ENCODE measurements at places on chromosomes 16 and 17.
A peak's percentile ranks its signal among the peaks of the same experiment; 100 is the strongest.

- DNase-seq: no peak
- H3K27me3 ChIP-seq: no peaks in the 10 kb centered on the region
- no peak overlapping the region for H3K27ac ChIP-seq
- no peak overlapping the region for H3K4me3 ChIP-seq
- peaks cover 28% of the 10 kb centered on the region for H3K36me3 ChIP-seq
Measured at GRCh38 chr16:89112377-89113151, 18.9 kb downstream of the ACSF3 start.

DNA sequence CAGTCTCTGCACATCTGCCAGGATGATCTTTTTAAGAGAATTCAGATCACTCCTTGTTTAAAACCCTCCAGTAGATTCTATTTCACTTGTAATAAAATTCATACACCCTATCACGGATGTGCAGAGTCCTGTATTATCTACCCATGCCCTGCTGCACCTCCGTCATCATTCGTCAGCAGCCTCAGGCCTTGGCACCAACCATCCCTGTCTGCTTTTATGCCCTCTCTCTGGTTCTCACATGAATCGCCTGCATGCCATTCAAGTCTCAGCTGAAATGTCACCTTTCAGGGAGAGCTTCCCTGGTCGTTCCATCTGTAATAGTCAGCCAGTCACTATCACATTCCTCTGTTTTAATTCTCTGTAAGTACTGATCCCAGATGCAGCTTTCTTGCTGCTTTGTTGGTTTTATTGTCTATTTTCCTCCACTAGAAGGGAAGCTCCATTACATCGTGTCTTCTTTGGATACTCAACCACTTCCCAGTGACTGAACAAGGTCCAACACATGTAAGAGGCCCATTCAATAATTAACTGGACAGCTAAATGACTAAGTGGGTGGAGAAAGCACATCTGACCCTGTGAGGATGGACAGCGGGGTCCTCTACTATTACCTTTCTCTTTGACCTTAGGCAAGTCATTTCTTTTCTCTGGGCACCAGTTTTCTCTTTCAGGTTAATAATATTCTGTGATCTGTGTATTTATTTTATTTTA is 81.2 kb upstream of the GOT2 start:
- H3K27me3 ChIP-seq: no peaks in the 10 kb centered on the region
- H3K27ac ChIP-seq: no peak overlapping the region
- H3K4me3 ChIP-seq: no peak overlapping the region
- H3K4me1 ChIP-seq: no peaks in the 10 kb centered on the region
- H3K36me3 ChIP-seq: no peaks in the 10 kb centered on the region

- H3K27ac ChIP-seq: peak overlapping the region; percentile 77
- no peak for DNase-seq
- H3K4me3 ChIP-seq: peak overlapping the region; percentile 86
- no peaks in the 10 kb centered on the region for H3K27me3 ChIP-seq
- peaks cover 6% of the 10 kb centered on the region for H3K36me3 ChIP-seq
- H3K4me1 ChIP-seq: peaks cover 51% of the 10 kb centered on the region
Measured at GRCh38 chr17:4711661-4712181, 1.3 kb downstream of the ARRB2 start.

- no peak overlapping the region for H3K4me3 ChIP-seq
- H3K27me3 ChIP-seq: no peaks in the 10 kb centered on the region
- H3K27ac ChIP-seq: no peak overlapping the region
- peaks cover 88% of the 10 kb centered on the region for H3K4me1 ChIP-seq
- DNase-seq: no peak
Measured at GRCh38 chr16:88466949-88467348, 13.9 kb downstream of the ZFPM1 start.

DNA sequence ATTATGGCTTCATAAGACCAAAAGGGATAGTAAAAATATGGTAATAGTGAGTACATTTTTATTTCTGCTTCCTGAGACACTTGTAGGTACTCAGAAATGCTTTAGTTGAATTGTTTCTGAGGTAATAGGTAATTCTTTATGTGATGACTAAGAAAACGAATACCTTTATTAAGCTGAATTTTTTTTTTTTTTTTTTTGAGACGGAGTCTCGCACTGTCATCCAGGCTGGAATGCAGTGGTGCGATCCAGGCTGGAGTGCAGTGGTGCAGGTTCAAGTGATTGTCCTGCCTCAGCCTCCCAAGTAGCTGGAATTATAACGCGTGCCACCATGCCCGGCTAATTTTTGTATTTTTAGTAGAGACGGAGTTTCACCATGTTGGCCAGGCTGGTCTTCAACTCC is 1.9 kb downstream of the RAD51C start:
- no peaks in the 10 kb centered on the region for H3K27me3 ChIP-seq
- H3K4me3 ChIP-seq: no peak overlapping the region
- H3K27ac ChIP-seq: no peak overlapping the region
- no peak for DNase-seq

GRCh38 chr16:65875381-65876055 is 491.0 kb upstream of the CDH5 start:
- H3K4me1 ChIP-seq: no peaks in the 10 kb centered on the region
- H3K27ac ChIP-seq: no peak overlapping the region
- no peaks in the 10 kb centered on the region for H3K36me3 ChIP-seq
- no peak overlapping the region for H3K4me3 ChIP-seq

GRCh38 chr16:9039210-9039609 is 52.2 kb upstream of the HAPSTR1 start:
- H3K4me3 ChIP-seq: no peak overlapping the region
- H3K27me3 ChIP-seq: no peaks in the 10 kb centered on the region
- DNase-seq: no peak
- H3K4me1 ChIP-seq: no peaks in the 10 kb centered on the region

GRCh38 chr16:51540259-51540658 is 389.2 kb upstream of the SALL1 start:
- DNase-seq: no peak
- no peak overlapping the region for H3K27ac ChIP-seq
- H3K36me3 ChIP-seq: no peaks in the 10 kb centered on the region
- H3K4me1 ChIP-seq: no peaks in the 10 kb centered on the region
- no peak overlapping the region for H3K4me3 ChIP-seq
- no peaks in the 10 kb centered on the region for H3K27me3 ChIP-seq

GRCh38 chr16:87681981-87682570 is 79.8 kb downstream of the JPH3 start:
- no peaks in the 10 kb centered on the region for H3K36me3 ChIP-seq
- no peak for DNase-seq
- no peaks in the 10 kb centered on the region for H3K4me1 ChIP-seq
- H3K27me3 ChIP-seq: no peaks in the 10 kb centered on the region

DNA sequence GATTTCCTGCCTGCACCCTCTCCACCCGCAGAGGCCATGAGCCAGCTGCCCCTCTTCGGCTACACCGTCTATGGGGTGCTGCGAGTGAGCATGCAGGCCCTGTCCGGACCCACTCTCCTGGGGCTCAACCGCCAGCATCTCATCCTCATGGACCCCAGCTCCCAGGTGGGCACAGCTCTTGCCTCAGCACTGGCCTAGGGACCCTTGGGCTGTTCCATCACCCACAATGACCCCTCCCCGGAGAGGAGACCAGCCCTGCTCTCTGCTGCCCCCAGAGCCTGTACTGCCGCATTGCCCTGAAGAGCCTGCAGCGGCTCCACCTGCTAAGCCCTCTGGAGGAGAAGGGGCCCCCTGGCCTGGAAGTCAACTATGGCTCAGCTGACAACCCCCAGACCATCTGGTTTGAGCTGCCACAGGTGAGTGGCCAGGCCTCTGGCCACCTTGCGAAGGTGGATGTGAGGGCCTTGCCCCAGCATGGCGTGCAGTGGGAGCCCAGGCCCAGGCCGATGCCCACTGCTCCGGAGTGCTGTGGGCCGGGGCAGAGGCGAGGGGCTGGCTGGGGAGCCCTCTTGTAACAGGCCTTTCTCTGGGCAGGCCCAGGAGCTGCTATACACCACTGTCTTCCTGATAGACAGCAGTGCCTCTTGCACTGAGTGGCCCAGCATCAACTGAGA is 7.3 kb upstream of the SMIM5 start:
- no peaks in the 10 kb centered on the region for H3K4me1 ChIP-seq
- no peak overlapping the region for H3K27ac ChIP-seq
- H3K36me3 ChIP-seq: no peaks in the 10 kb centered on the region
- H3K4me3 ChIP-seq: no peak overlapping the region
- no peaks in the 10 kb centered on the region for H3K27me3 ChIP-seq

DNA sequence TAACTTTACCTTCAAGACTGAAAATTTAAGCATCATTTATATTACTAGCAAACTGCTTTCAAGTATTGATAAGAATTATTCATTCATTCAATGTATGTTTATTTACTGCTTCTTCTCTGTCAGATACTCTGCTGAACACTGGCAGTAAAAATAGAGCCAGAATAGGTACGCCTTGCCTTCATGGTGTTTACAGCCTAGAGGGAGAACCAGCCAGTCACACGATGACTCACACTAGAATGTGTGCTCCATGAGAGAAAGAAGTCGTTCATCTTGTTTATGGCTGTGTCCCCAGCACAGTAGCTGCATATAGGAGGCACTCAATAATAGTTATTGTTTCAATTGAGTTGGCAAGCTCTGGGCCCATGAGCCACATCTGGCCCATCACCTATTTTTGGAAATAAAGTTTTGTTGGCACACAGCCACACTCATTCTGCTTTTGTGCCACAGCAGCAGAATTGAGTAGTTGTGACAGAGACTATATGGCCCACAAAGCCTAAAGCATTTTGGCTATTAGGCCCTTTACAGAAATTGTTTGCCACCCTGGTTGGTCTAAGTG is 84.2 kb downstream of the TMC6 start:
- peaks cover 16% of the 10 kb centered on the region for H3K4me1 ChIP-seq
- no peak for DNase-seq
- H3K27ac ChIP-seq: no peak overlapping the region
- H3K27me3 ChIP-seq: no peaks in the 10 kb centered on the region

GRCh38 chr16:88541831-88542616 is 28.2 kb upstream of the ZC3H18 start:
- H3K27me3 ChIP-seq: peaks cover 19% of the 10 kb centered on the region
- H3K27ac ChIP-seq: no peak overlapping the region
- DNase-seq: no peak
- H3K4me3 ChIP-seq: no peak overlapping the region
- no peaks in the 10 kb centered on the region for H3K36me3 ChIP-seq
- H3K4me1 ChIP-seq: no peaks in the 10 kb centered on the region

DNA sequence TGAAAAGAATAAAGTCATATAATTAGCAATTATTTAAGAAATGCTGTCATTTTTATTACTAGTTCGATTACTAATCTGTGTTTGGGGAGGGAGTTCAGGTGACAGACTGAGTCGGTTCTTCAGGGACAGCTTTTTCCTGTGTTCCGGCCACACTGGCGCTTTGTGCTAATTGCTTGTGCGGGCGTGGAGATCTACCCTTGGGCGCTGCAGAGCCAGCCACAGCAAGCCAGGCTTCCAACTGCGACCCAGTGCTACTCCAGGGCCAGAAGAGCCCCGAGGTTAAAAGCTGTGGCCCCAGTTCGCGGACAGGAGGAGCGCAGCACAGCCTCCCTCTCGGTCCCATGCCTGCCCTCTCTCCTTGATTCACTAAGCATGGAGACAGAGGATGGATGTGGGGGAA is 6.5 kb upstream of the OR2C1 start:
- H3K4me1 ChIP-seq: no peaks in the 10 kb centered on the region
- H3K27me3 ChIP-seq: no peaks in the 10 kb centered on the region
- H3K27ac ChIP-seq: no peak overlapping the region
- H3K36me3 ChIP-seq: no peaks in the 10 kb centered on the region

DNA sequence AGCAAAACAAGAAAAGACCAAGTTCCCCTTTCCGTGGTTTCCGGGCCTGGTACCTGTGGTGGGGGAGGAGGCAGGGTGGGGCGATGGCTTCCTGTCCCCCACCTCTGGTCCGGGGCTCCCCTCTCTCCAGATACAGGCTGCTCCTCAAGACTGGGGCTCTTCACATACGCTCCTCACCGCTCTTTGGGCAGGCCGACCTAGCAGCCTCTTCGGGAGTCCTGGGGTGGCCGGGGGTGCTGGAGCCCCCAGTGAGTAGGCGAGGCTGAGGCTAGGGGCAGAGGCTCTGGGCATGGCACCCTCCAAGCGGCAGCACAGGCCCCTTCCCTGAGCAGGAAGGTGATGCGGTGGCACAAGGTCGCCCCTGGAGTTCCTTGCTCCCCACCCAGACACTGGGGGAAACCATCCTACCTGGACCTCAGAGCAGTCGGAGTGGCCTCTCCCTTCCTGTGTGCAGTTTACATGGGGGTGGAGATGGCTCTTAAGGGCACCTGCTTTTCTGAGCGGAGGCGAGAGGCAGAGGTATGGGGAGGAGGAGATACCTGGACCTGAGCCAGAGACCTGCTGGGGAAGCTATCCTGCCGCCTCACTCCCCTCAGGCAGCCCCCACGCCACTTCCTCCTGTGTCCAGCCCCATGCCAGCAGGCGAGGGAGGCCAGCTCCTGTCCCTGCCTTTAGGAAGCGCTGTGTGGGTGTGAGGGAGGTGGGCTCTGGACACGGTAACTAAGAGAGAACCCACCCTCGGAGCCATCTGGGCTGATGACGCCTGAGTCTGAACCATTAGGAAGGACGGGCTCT is 891 bp downstream of the CORO1A start:
- DNase-seq: peak; percentile 75
- H3K36me3 ChIP-seq: peaks cover 35% of the 10 kb centered on the region
- H3K27ac ChIP-seq: peak overlapping the region; percentile 71
- peaks cover 33% of the 10 kb centered on the region for H3K4me1 ChIP-seq
- peak overlapping the region; percentile 99 for H3K4me3 ChIP-seq

- H3K4me3 ChIP-seq: no peak overlapping the region
- no peak overlapping the region for H3K27ac ChIP-seq
- no peak for DNase-seq
Measured at GRCh38 chr16:63066552-63066951, 1030.3 kb upstream of the CDH8 start.

GRCh38 chr17:9382626-9383025 is 193.0 kb downstream of the STX8 start:
- H3K36me3 ChIP-seq: no peaks in the 10 kb centered on the region
- no peak overlapping the region for H3K4me3 ChIP-seq
- no peak overlapping the region for H3K27ac ChIP-seq
- no peaks in the 10 kb centered on the region for H3K27me3 ChIP-seq

- peak; percentile 79 for DNase-seq
- H3K4me1 ChIP-seq: peaks cover 9% of the 10 kb centered on the region
- no peak overlapping the region for H3K27ac ChIP-seq
- no peaks in the 10 kb centered on the region for H3K27me3 ChIP-seq
- no peaks in the 10 kb centered on the region for H3K36me3 ChIP-seq
Measured at GRCh38 chr17:80426671-80427326, 11.8 kb downstream of the ENDOV start.

DNA sequence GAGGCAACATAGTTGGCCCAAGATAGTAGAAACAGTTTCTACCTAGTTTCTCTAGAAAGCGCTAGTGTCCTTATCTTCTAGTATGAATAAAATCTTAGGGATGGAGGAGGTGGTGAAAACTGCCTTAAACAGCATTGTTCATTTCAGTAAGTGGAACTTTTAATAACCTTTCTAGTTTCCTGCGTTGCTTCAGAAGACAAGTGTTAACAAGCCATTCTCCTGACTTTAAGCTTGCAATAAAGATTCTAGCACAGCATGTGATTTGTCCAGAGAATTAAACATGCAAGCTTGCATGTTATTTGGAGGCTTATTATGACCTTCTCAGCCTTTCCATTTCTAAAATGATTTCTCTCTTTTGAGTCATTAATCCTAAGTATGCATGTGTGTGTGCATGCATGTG is 72.3 kb downstream of the TANGO6 start:
- H3K27ac ChIP-seq: no peak overlapping the region
- H3K27me3 ChIP-seq: no peaks in the 10 kb centered on the region
- DNase-seq: no peak
- H3K4me1 ChIP-seq: no peaks in the 10 kb centered on the region
- H3K4me3 ChIP-seq: no peak overlapping the region
- H3K36me3 ChIP-seq: no peaks in the 10 kb centered on the region

Data from CD8-positive, alpha-beta memory T cell (primary cell).